Activated naive CD8-positive, alpha-beta T cell treated with anti-CD3 and anti-CD28 coated beads, Interleukin-2, amount 50 U/mL, for 16 hours (primary cell): ENCODE measurements at places on chromosomes 5 and 9.

- no peak for DNase-seq
Observed at GRCh38 chr9:70811638-70812037, 309.8 kb downstream of the TRPM3 start.

DNA sequence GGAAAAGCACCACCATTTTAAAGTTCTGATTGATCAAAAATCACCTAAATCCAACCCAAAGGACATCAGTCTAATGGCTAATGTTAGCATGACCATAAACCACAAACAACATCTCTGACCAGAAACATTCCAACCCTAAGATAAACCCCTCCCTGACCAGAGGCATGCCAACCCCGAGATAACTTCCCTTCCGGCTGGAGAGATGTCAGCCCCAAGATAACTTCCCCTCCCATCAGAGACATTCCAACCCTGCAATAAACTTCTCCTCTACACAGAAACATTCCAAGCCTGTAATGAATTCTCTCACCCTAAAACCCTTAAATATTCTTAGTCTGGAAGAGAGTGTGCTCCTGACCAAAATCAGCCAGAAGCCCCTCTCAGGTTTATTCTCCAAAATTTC lies 364.3 kb downstream of the KCNN2 start:
- no peak for DNase-seq

- DNase-seq = no peak
Observed at GRCh38 chr5:140481758-140482157, 65.7 kb upstream of the EIF4EBP3 start.

- no peak for DNase-seq
Observed at GRCh38 chr5:151477101-151477500, 29.7 kb downstream of the SLC36A1 start.
